ENCODE measurements at places on chromosomes 13 and 19. TPM values are rescaled to one million over a fixed set of nuclear protein-coding genes. Genes with fewer than 3 reads are reported as not detected.

GRCh38 chr19:32818536-32818935 is 51.0 kb downstream of the SLC7A9 start:
- no peak for DNase-seq
- H3K4me3 ChIP-seq = no peak overlapping the region
- H3K27me3 ChIP-seq = no peaks in the 10 kb centered on the region
- no peak overlapping the region for H3K27ac ChIP-seq

The ZNF610 gene
- 0.37 TPM for polyA plus RNA-seq

DNA sequence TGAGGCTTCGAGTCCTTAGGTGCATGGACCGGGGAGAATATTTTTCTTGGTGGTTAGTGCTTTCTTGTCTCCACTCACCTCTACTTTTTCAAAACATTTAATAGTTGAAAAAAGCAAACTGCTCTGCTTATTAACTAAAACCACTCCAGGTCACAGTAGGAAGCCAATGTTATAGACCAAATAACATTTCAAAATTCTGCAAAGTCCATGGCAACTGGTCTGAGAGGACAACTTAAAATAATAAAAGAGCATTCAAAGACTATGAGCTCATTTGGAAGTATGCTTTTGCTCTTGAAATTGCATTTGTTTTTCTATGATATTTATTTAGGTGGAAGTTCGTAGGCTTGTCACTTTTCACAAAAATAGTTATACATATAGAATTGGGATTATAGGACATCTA is 483.0 kb downstream of the DCT start:
- H3K36me3 ChIP-seq = no peaks in the 10 kb centered on the region
- H3K27me3 ChIP-seq = no peaks in the 10 kb centered on the region
- H3K4me3 ChIP-seq = no peak overlapping the region
- H3K4me1 ChIP-seq = no peaks in the 10 kb centered on the region
- no peak overlapping the region for H3K27ac ChIP-seq

GRCh38 chr19:12946092-12946721 is 545 bp downstream of the RAD23A start:
- H3K4me1 ChIP-seq = peaks cover 31% of the 10 kb centered on the region
- DNase-seq = peak; percentile 59
- peak overlapping the region; percentile 90 for H3K27ac ChIP-seq
- peak overlapping the region; percentile 89 for H3K4me3 ChIP-seq

- no peak overlapping the region for H3K4me3 ChIP-seq
- no peak overlapping the region for H3K27ac ChIP-seq
These were observed 34.2 kb downstream of the GPR42 start for GRCh38 chr19:35404879-35405622.

Data from CD4-positive, CD25-positive, alpha-beta regulatory T cell (primary cell).